Fibroblast of skin of right biceps (primary cell): ENCODE measurements at places on chromosomes 13 and 19.

DNA sequence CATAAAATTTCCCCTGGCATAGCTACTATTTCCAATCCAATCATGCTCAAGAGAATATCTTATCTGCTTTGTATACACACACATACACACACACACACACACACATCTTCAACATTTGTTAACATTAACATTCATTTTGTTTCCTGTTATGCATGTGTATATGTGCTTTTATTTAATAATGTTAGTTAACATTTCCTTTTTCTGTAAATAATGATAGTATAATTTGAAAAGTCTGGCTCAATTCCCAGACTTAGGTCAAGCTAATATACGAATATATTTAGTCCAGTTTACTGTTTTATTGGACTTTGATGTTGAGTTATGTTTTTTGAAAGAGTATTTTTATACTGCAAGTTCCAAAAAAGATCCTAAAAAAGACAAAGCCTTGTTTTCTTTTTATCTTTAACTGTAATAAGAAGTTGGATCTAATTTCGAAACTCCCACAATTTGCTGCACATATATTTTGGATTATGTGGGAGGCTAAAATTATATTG lies 1072.4 kb downstream of the EFNB2 start:
- no peak for DNase-seq

GRCh38 chr19:18342090-18342632 lies 1.8 kb downstream of the PGPEP1 start:
- DNase-seq: no peak

GRCh38 chr13:91360246-91360751 lies 12.8 kb downstream of the MIR17HG start:
- DNase-seq: no peak

DNA sequence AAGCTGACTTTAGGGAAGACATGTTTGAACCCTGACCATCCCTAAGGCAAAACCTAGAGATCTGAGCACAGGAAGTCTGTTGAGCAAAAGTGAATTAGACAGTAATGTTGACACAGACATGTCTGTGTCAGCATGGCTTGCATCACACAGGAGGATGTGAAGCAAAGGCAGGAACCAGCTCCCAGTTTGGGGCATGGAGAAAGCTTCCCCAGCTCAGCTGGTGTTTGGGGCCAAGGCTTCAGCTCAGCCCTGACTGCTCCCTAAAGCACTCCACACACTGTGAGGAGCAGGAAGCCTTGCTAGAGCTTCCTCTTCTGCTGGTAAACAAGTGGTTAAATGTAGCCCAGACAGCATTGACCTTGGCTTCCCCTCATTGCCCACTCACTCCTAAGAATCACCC lies 153.8 kb upstream of the UBL3 start:
- DNase-seq: peak; percentile 31

- no peak for DNase-seq
Measured at GRCh38 chr19:15550273-15550672, 41.9 kb downstream of the CYP4F22 start.

GRCh38 chr13:111171112-111171511 lies 56.0 kb downstream of the ARHGEF7 start:
- no peak for DNase-seq

GRCh38 chr19:50432221-50433028 lies at the start of gene MYBPC2:
MYBPC2 (plus strand) TSS chr19:50432892; CDS start chr19:50432954, 62 bp downstream.
- no peak for DNase-seq

GRCh38 chr19:33100894-33101644 lies 20.1 kb downstream of the GPATCH1 start:
- DNase-seq: no peak

DNA sequence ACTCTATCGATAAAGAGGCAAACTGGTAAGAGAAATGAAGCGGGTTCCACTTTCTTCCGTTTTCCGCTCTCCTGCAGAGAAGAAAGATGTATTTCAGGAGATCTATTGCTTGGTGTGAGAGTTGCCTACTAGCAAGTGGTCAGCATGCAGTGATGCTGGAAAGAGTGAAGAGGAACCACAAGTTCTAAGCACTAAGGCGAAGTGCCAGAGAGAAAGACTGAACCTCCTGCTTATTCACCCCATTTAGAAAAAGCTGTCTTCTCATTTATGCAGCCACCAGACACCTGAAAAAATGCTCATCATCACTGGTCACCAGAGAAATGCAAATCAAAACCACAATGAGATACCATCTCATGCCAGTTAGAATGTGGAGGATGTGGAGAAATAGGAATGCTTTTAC lies 78.7 kb upstream of the GPC6 start:
- peak; percentile 21 for DNase-seq

- no peak for DNase-seq
Measured at GRCh38 chr13:92745258-92745657, 481.3 kb upstream of the GPC6 start.

DNA sequence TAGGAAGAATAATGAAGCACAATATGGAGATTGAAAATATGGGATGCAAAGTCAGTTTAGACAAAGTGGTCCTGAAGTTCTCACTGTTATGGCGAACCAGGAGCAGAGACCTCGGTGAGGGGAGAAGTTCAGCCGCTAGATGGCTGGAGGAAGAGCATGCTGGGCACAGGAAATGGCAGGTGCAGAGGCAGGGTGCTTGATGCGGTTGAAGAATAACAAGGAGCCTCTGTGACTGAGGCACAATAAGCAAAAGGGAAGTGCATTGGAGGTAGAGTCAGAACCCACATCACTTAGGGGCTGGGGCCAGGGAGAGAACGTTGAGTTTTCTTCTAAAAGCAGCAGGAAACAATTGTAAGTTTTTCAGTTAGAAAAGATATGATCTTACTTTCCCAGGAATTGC lies 1725.2 kb downstream of the EFNB2 start:
- DNase-seq: no peak

DNA sequence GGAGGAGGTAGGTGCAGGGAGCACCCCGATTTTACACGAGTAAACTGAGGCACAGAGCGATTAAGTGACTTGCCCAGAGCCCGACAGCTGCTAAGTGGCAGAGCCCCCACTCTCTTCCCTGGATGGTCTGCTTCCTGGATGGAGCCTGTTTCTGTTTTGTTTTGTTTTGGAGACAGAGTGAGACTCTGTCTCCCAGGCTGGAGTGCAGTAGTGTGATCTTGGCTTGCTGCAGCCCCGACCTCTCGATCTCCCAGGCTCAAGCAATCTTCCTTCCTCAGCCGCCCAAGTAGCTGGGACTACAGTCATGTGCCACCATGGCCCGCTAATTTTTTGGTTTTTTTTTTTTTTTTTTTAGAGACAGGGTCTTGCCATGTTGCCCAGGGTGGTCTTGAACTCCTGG lies 17.3 kb downstream of the BICRA start:
- no peak for DNase-seq

GRCh38 chr19:12052091-12052496 lies 667 bp downstream of the ZNF878 start:
- peak; percentile 34 for DNase-seq

DNA sequence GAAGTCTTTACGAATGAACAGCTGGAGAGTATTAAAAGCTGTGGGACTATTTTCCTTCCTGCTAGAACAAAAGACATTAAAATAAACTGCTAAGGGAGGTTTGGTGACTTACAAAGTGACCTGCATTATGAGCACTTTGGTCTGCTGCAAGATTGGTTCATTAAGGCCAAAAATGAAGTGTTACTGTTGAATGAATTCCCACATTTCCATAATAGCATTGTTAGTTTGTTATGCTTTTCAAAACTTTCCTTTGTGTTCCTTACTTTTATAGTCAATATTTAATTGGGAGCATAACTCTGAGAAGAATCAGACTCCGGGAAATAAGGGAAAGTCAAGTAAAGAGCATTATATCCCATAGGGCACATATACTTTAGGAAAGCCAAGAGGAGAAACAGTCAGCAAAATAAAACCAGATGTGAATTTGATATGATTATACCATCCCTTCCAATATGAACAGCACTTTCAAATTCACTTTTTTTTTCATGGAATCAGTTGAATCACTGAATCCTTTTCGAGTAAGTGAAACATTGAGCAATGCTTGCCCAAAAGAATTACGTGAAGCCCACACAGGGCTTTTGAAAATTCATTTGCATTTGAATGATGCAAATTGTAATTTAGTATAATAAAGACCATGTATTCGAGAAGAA lies 112.6 kb downstream of the KCTD12 start:
- DNase-seq: no peak

- no peak for DNase-seq
Measured at GRCh38 chr13:32852526-32852925, 163.7 kb upstream of the KL start.

GRCh38 chr19:50361290-50362029 lies 4.0 kb downstream of the NAPSA start:
- DNase-seq: no peak

- peak; percentile 86 for DNase-seq
Measured at GRCh38 chr19:1324806-1325567, 39.3 kb downstream of the EFNA2 start.

DNA sequence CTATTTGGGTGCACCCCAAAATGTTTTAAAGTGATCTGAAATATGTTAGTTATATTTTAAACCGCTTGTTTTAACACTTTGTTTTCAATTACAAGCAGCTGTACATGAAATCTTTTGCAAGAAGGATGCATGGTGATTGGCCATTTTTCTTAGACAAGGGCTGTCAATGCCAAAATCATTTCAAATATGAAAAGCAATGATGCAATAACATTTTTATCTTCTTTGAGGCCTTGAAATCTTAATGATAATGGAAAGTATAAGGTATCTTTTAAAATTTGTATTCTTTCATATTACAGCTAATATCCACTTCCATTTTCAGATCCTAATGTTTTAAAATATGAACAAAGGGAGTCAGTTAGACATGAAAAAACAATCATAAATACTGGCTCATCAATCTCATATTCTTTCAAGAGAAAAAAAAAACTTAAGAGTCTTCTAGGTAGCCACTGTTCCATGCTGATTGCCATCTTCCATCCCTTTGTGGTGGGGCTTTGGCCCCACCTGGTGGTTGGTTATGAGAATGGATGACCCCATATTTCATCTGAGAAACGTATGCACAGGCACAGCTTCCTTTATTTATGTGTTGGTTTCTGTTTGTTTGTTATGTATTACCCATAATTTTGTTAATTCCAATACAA lies 330.3 kb upstream of the MIR17HG start:
- DNase-seq: peak; percentile 35

DNA sequence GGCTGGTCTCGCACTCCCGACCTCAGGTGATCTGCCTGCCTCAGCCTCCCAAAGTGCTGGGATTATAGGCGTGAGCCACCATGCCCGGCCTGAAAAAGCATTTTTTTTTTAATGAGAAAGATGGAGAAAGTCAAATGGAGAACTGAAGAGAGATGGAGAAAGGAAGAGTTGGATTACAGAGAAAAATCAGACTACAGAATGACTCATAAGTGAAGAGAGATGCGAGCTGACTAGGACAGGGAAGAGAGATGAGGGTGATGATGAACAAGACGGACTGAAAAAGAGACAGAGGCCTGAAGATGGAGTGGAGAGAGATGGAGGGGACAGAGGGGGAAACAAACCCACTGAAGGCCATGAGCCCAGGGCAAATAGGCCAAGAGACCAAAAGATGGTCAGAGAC lies 1.5 kb downstream of the DHX34 start:
- DNase-seq: no peak

DNA sequence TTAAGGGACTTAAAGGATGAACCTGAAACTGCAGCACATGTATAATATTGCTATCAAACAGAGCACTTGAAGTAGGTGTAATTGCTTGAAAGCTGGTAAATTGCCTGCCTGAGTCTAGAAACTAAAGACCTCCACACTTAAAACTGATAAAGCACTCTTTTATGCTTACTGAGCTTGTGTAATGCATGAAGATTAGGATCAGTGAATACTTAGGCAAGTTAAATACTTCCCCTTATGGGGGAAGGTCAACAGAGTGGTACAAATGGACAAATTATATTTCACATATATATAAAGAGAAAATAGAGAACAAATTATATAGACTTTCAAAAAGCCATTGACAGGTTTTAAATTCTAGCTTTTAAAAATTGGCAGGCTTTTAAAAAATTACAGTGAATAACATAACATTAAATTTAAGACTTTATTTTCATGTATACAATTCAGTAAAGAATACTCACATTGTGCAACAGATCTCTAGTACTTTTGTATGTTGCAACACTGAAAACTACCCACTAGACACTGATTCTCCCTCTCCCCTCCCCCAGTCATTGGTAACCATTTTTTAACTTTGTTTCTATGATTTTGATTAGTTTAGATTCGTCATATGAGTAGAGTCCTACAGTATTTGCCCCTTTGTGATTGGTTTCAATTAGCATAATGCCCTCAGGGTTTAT lies 23.9 kb downstream of the PIBF1 start:
- DNase-seq: no peak

- DNase-seq: no peak
Measured at GRCh38 chr13:99288089-99288488, 19.1 kb downstream of the GPR183 start.

- peak; percentile 26 for DNase-seq
Measured at GRCh38 chr13:38382946-38383345, 33.3 kb downstream of the UFM1 start.

DNA sequence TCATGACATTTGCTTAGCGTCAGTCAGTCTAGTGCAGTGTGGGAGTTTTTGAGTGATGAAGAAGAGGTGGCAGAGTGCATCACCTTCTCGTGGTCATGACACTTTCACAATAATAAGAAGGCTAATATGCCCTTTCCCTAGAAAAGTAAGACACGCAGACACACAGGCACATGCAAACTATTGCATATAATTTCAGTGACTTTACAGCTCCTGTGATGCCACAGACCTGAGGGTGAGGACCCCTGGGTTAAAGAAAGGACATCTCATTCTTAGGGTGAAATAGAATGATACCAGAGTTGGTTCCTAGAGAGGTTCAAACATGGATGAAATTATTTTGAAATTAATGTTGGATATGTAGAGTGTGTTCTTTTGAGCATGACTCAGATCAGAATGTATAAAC lies 300.3 kb downstream of the GPC5 start:
- DNase-seq: no peak

GRCh38 chr19:10946958-10947657 lies 13.7 kb upstream of the SMARCA4 start:
- DNase-seq: peak; percentile 74

DNA sequence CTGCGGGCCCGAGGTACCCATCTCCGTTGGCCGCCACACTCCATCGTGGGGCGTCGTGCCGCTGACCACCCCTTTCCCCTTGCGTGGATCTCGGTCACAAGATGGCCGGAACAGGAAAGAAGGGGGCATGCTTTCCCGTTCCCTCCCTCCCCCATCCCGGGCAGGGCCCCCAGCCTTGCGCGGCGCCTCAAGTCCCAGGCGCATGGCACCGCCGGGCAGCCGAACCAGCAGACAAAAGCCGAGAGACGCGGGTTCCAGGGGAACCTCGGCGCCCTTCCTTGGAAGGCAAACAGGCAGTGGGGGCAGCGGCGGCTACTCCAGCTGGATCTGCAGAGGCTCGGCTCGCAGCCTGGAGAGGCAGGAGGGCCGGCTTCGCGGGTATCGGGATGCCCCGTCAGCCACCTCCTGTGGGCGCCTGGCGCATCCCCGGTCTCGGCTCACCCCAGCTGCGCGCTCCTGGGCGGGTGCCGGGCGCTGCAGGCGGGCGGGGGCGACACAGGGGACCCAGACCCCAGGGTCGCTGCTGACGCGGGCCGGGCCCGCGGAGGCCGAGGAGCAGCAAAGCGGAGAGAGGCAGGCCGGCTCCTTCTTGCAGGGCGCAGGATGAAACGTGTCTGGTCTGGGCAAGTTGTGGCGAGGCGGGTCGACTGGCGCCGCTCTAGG lies 439 bp downstream of the DZIP1 start:
- peak; percentile 44 for DNase-seq

GRCh38 chr13:23443110-23443509 lies 9.6 kb upstream of the SACS start:
- no peak for DNase-seq
